NCI-H2081 (cell line): ENCODE measurements at places on chromosomes 1 and 21.

GRCh38 chr1:222892137-222892769, 77.4 kb downstream of the DISP1 start:
- no peak for DNase-seq

DNA sequence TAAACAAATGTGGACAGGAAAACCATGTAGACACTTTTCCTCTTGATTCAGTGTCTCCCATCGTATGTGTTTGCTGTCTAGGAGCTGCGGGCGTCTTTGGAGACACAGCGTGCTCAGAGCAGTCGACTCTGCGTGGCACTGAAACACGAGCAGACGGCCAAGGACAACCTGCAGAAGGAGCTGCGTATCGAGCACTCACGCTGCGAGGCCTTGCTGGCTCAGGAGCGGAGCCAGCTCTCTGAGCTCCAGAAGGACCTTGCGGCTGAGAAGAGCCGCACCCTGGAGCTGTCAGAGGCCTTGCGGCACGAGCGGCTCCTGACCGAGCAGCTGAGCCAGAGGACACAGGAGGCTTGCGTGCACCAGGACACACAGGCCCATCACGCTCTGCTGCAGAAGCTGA, 27.2 kb upstream of the DIP2A start:
- DNase-seq: no peak

- DNase-seq: no peak
Observed at GRCh38 chr1:113605146-113605545, 154.1 kb downstream of the PHTF1 start.

- DNase-seq: no peak
Observed at GRCh38 chr1:89737985-89738510, 82.8 kb upstream of the LRRC8D start.

GRCh38 chr1:58664881-58665280, 35.0 kb downstream of the MYSM1 start:
- no peak for DNase-seq

DNA sequence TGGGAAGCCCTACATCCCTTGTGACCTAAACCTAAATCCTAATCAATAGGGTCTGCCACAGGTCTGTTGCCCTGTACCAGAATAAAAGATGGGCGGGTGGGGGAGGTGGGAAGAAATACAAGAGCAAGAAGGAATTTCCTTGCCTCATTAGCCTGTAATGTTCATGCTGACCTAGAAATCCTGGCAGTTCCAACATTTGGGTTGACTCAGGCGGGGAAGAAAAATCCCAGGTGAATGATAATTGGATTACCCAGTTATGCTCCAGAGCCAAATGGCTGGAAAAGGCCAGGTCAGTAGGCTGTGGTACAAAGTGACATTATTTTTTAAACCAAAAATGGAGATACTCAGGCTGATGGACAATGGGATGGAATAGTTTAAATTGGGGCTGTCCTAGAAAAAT, 27.3 kb upstream of the A3GALT2 start:
- DNase-seq: no peak

DNA sequence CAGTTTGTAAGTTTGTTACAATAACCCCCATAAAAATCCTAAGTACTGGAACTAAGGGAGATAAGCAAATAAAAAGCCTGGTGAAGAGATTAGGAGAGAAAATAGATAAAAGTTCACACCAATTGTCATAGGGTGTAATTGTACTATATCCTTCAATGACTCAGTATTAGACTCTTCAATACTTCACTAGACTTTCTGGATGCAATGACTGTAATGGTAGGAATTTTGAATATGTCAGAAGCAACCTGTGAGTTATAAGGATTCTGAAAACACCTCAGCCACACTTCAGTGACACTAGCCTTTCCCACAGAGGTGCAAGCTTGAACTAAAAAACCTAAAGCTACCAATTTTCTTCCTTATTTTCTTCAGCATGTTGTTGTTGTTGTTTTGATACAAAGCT, 147.9 kb downstream of the PTGER3 start:
- no peak for DNase-seq

DNA sequence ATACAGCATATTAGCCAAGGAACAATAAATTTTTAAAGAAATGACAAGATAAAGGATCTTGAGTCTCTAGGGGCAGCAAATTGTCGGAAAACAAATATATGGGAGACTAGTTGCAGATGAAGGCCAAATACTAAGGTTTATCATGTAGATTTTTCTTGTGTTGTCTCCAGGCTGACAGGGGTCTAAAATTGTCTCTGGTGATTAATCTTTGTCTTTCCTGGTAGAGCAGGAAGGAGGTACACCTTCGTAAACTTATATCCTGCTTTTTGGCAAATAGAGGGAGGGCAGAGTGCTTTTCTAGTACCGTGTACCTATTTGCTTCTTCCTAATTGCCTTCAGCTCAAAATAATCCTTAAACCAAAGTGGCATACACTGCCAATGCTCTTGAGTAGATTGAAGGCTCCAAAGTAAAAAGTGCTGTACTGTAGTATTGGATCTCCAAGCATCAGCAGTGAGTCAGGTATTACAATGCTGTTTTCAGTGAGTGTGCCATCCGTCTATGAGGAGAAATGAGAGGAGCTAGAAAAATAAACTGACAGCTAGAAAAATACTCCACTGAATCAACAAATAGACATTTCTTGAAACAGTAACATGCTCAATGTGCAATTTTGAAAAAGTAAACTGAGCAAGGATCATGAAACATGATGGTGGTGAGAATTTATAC, 1.8 kb upstream of the LEPR start:
- no peak for DNase-seq

GRCh38 chr1:177650947-177651346, 318.9 kb downstream of the SEC16B start:
- no peak for DNase-seq

DNA sequence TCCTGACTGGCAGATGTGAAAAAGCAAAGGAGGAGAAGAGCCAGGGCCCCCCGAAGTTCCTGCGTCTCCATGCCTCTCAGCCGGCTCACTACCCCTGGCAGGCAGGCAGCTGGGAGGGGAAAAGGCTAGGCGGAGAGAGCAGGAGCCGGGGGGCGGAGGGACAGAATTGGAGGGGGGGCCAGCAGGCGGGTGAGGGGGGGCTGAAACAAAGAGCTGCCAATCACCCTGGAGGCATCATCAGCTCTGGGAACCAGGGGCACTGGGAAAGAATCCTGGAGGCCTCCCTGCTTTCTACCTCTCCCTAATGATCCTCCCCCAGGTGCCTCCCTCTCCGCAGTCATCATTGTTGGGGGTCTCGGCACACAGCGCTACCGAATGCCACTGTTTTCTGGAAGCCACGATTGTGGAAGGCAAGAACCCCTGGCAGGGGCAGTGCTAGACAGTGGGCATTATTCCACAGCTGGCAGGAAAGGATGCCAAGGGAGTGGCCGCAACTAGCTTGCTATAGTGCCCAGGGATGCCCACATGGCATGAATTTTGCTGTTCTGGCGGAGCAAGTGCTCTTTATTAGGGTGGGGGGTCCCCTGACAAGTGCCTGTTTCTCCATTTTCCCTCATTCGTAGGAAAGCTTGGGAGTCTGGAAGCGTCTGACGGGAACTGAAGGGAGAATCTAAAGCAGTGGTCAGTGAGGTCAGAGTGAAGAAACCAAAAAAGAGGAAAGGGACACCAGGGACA, at the start of gene THBS3:
THBS3 (minus strand) TSS at position 92 of the 735 bp plus-strand sequence; CDS start at position 71, 21 bp downstream.
- peak; percentile 74 for DNase-seq

- no peak for DNase-seq
Observed at GRCh38 chr1:204304067-204304466, 55.7 kb downstream of the PLEKHA6 start.

GRCh38 chr1:21550097-21550496, 40.9 kb downstream of the ALPL start:
- no peak for DNase-seq

DNA sequence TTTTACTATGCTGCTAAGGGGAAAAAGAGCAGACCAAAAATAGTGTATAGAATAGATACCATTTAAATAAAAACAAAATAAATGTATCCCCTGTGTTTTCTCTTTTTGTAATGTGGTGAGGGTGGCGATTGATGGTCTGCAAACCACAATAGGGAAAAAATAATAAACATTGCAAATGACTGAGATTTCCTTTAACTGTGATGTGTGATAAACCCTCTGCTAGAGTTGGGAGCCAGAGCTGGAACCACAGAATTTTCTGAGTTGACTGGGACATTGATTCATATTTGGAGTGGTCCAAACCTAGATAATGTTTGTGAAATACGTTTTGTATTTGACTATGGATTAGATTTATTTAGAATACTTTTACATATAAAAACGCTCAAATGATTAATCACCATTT, 70.6 kb upstream of the PTGFR start:
- no peak for DNase-seq

DNA sequence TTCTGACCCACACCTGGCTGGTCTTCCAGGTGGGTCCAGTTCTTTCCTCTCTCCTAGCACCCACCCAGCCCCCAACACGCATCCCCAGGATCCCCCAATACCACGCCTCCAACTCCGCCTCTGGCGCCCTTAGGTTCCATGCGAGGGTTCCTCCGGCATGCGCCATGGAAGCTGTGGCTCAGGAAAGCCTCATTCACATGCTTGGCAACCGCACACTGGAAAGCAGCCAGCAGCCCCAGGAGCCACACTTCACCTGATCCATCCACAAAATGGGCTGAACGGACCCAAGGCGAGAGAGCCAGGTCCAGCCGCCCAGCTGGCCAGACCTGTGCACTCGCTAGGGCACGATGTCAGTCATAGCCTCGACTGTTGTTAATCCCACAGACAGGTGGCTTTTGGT, 161.2 kb downstream of the PSMG1 start:
- DNase-seq: no peak

DNA sequence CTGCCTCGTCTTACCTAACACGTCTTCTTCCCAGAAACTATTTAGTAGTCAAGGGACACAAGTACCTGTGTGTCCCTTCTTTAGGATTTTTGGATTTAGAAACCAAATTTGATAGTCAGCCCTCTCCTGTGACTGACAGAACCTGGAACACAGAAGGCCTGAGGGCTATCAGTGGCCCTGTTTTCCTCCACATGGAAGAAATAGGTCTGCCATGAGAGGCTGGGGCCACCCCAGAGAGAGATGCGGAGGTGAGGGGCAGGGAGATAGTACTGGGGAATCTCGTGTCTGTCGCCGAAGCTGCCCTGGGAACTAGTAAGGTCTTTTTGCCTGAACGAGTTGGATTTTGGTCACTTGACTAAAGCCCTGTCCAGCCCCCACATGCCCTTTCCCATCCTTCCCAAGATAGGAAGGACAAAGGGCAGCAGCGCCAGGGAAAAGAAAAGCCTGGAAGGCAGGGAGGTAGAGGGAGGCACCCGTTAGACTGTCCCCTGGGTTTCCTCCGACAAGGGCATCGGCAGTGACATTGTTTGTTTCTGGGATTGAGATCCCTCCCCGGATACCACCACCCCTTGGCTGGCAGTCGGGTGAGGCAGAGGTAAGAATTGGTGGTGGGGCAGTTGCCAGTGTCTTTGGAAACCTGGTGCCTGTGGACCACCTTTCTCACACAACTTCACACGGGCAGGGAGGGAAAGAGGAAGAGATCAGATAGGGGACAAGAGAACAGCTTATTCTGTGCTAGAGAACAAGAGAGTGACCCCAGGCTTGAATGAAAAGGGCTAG, 19.8 kb downstream of the SMIM12 start:
- DNase-seq: no peak

GRCh38 chr1:153375511-153375910, at the start of gene S100A12:
Gene S100A12, minus strand, starts transcription at chr1:153375621. Its CDS starts 1,029 bp downstream, at chr1:153374592.
- DNase-seq: no peak

DNA sequence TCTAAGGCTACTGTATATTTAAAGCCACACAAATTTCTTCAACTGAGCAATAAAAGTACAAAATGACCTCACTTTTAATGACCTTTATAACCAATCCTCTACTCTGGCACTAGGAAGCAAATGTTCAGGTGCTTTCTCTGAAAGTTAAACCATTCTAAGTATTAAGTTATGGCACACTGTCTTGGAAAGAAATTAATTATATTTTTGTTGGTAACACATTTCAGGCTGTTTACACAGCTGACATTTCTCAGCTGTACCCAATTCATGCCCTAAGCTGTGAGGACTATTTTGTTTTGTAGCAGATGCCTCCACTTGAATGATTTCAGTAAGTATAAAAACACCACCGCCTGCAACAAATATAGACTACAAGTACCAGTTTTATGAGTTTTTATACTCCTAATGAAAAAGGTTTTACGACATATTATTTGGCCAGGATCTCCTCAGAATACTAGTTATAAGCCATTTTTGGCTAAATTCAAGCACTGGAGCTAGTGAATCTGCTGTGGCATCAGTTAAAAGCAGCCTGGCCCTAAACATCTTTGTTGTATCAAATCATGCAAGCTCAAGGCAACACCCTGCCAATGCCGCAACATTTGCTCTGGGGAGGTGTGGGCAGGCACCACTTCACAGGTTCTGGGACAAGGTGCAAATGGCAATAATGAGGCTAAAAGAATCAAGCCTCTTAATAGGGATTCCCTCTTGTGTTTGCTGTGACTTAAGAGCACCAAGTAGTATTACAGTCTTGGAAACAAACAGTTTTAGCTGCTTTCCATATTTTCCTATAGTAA, 228.4 kb upstream of the DMRTA2 start:
- peak; percentile 46 for DNase-seq

DNA sequence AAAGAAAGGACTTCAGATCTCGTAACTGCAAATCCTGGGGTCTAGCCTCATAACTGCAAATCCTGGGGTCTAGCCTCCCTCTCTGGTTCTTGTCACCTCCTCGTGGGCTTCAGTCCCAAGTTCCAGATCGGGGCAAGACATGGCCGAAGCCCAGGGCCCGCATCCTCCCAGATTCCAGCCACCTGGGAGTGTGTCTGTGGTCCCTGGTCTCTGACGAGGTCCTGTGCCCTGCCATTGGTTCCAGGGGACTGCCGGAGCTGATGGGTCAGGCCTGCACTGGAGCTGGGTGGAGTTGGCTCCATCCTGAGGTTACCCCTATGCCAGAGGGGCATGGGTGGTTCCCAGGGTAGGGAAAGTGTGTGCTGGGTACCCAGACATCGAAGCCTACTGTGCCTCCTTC, 17.7 kb upstream of the C1orf174 start:
- DNase-seq: no peak

DNA sequence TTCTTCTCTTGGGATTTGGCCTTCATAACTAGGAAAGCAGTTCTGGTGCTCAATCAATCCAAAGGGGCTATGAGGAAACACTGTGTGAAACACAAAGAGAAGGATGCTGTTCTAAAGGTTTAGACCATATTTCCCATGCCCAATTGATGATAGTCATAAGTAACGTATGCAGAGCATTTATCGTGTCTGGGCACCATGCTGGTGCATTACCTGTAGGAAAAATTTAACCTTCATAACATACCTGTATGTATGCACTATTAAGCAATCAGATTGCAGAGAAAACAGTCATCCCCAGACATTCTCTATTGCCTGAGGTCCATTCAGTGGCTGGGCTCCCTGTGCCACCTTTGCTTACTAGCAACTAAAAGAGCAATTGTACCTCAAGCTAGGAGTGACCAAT, 381.4 kb downstream of the PLPP3 start:
- DNase-seq: no peak

GRCh38 chr1:190738317-190738716, 260.7 kb upstream of the BRINP3 start:
- no peak for DNase-seq

DNA sequence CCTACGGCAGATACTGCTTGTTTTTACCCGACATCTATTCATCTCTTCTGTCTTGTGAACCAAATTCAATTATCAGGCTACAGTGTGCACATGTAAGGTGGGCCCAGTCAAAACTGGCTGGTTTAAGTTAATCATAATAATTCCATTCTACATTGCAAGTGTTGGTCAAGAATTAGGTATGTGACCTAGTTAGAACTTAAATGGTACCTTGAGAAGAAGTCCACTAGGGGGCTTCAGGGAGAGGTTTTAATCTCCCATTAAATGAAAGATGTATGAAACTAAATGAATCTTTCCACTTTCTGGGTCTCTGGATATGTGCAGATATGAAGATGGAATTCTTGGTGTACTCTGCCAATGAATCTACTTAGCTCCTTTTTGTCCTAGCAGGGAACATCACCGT, 187.1 kb downstream of the CDC42BPA start:
- DNase-seq: no peak

- DNase-seq: no peak
Observed at GRCh38 chr1:193013707-193014106, 45.5 kb downstream of the UCHL5 start.
